ENCODE measurements at places on chromosomes 4 and X. TPM values are rescaled to one million over a fixed set of nuclear protein-coding genes. Genes with fewer than 3 reads are reported as not detected.

The ELOVL6 gene
- total RNA-seq: 8.0 TPM

The LONRF3 gene
- 22.5 TPM for total RNA-seq

The SUPT20HL1 gene
- total RNA-seq: not detected

The HHIP gene
- total RNA-seq: 86.5 TPM

The GIMD1 gene
- total RNA-seq: not detected

The CXXC4 gene
- total RNA-seq: 2.1 TPM

The THAP9 gene
- 4.1 TPM for total RNA-seq

The GAB1 gene
- total RNA-seq: 38.6 TPM

The TRIML2 gene
- not detected for total RNA-seq

The SPOCK3 gene
- 1.4 TPM for total RNA-seq

The CDKL2 gene
- total RNA-seq: 16.0 TPM

The CT45A2 gene
- not detected for total RNA-seq

The UGT2B11 gene
- total RNA-seq: not detected

The HDX gene
- 11.2 TPM for total RNA-seq

The NUDT10 gene
- not detected for total RNA-seq

The PWWP3B gene
- total RNA-seq: 1.0 TPM

The ASB9 gene
- 7.5 TPM for total RNA-seq

The ANKRD37 gene
- 48.0 TPM for total RNA-seq

The AFAP1 gene
- 34.1 TPM for total RNA-seq

The HCFC1 gene
- 25.3 TPM for total RNA-seq

The SLC9B1 gene
- 0.49 TPM for total RNA-seq

The TBX22 gene
- total RNA-seq: not detected

The NUP54 gene
- 57.6 TPM for total RNA-seq

The NPFFR2 gene
- total RNA-seq: not detected

The CFAP299 gene
- 7.9 TPM for total RNA-seq
